ENCODE measurements at places on chromosomes 4 and X.

GRCh38 chr4:16226816-16227461 lies 668 bp upstream of the TAPT1 start:
- DNase-seq = peak; percentile 25

DNA sequence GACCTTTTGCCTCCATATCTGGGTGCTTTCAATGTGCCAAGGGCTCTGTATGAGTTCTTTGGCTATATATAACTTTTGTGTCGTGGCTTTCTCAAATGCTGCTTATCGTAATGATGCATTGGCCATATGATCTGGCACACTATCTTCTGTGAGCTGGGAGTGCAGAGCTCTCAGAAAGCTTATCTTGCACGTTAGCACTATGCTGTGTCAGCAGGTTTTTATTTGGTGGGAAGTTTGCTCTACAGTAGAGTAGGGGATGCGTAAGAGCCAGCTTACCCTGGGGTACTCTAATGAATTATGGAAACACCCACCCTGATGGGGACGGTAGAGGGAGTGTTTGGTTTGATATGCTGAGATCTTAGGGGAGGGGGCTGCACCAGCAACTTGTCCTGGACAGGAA lies 119.6 kb downstream of the FAAH2 start:
- DNase-seq = no peak

- DNase-seq = no peak
Observed at GRCh38 chrX:261919-262352, 19.2 kb upstream of the PLCXD1 start.

GRCh38 chr4:26525136-26525770 lies 35.0 kb upstream of the CCKAR start:
- DNase-seq = peak; percentile 33

GRCh38 chr4:76023389-76023788 lies at the start of gene CXCL10:
CXCL10 (minus strand) TSS chr4:76023497; CDS start chr4:76023431, 66 bp downstream.
- DNase-seq = no peak

- DNase-seq = no peak
Observed at GRCh38 chrX:10974920-10975319, 136.2 kb upstream of the HCCS start.

- DNase-seq = no peak
Observed at GRCh38 chr4:25031077-25031621, 403 bp upstream of the LGI2 start.

DNA sequence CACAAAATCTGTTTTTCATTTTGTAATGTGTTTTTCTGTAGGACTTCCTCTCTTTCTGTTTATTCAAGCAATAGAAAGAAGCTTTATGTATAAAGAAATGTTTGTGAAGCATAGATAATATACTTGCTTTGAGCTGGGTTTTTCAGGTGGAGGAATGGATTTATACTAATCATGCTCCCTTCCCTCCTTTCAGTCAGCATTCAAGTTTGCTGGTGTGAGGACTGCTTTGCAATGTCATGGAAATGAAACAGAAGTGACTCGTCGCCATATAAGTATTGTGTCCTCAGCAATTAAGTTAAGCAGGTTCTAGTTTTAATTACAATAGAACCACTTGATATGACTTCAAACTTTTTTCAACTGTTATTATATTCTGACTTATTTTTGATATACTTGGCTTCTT lies 1447.1 kb downstream of the PCDH19 start:
- DNase-seq = no peak

GRCh38 chrX:11589641-11590040 lies 76.1 kb downstream of the ARHGAP6 start:
- no peak for DNase-seq

- DNase-seq = peak; percentile 6
Observed at GRCh38 chr4:186192066-186192612, 772 bp downstream of the CYP4V2 start.

GRCh38 chr4:106930522-106930921 lies 105.6 kb downstream of the DKK2 start:
- DNase-seq = no peak

- DNase-seq = no peak
Observed at GRCh38 chr4:14087459-14087858, 459.9 kb upstream of the BOD1L1 start.

GRCh38 chrX:45379236-45379635 lies 178.6 kb upstream of the DIPK2B start:
- no peak for DNase-seq

DNA sequence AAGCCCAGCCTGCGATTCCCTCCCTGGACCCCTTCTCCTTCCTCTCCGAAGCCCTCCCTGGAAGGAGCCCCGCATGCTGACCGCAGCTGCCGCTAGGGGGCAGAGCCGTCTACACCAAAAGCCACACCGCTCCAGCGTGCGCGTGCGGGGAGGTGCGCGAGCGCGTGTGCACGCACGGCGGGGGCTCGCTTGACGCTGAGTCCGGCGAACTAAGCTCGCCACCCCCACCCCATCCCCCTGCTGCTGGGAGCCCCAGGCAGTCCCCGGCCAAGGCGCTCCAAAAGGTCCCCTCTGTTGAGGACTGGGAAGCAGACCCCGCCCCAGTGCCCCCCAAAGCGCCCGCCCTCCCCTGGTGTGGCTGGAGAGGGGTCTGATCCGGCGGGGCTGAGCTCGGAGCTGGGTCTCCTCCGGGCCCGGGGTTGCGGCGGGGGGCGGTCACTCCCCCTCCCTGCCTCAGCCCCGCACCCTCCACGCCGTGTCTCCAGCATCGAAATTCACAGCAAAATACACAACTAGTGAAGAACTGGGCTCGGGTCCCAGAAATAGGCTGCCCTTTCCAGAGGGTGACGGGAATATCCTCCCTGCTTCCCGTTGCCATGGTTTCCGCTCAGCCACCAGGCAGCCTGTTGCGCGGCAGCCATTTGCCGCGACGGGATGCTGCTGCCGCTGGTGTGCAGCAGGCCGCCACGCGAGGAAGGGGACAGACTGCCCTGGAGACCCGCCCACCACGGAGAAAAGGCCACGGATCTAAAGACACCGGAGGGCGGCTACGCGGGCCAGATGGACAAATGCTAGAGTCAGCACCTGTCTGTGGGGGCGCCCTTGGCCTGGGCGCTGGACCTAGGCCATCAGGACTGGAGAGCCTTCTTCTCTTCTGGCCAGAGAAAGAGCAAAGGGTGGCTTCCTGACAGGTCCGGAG lies 11.2 kb upstream of the CCNQ start:
- peak; percentile 67 for DNase-seq

- DNase-seq = no peak
Observed at GRCh38 chr4:76737180-76737579, 160.8 kb downstream of the SOWAHB start.

DNA sequence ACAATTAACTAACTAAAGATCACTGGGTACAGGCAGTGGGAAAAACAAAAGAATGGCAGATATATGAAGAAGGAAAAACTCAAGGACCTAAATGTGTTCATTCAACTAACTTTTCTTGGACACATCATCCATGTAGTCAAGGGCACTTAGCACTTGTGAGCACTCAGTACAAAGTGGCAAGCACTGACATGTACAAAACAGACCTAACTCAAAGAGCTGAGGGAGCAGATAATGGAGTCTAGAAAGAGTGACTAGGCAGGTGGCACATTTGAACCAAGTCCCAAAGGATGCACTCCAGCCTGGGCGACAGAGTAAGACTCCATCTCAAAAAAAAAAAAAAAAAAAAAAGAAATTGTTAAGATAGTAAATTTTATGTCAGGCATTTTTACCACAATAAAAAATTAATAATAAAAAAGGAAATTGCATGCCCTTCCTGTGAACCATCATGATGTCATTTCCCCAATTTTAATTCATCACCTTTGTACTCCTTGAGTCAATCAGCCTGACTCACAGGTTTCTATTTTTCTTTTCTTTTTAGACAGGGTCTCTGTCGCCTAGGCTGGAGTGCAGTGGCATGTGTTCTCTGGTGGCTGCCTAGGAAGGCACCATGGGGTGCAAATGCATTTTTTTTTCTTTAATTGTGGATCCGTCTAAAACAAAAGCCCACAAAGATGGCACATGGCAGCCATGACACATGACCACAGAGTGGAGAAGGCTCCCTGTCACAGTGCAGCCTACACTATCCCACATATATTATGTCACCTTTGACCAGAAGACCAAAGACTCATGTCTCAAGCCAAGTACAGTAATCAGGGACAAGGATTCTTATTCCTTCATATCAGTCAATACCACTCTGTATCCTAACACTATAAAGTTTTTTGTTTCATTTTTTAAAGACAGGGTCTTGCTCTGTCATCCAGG lies 91.9 kb downstream of the CHST7 start:
- peak; percentile 70 for DNase-seq

GRCh38 chrX:98350940-98351339 lies 1467.2 kb downstream of the RPA4 start:
- no peak for DNase-seq

GRCh38 chr4:36213977-36214376 lies 30.3 kb downstream of the ARAP2 start:
- DNase-seq = no peak

GRCh38 chr4:22814906-22815305 lies 122.2 kb downstream of the GBA3 start:
- DNase-seq = no peak

DNA sequence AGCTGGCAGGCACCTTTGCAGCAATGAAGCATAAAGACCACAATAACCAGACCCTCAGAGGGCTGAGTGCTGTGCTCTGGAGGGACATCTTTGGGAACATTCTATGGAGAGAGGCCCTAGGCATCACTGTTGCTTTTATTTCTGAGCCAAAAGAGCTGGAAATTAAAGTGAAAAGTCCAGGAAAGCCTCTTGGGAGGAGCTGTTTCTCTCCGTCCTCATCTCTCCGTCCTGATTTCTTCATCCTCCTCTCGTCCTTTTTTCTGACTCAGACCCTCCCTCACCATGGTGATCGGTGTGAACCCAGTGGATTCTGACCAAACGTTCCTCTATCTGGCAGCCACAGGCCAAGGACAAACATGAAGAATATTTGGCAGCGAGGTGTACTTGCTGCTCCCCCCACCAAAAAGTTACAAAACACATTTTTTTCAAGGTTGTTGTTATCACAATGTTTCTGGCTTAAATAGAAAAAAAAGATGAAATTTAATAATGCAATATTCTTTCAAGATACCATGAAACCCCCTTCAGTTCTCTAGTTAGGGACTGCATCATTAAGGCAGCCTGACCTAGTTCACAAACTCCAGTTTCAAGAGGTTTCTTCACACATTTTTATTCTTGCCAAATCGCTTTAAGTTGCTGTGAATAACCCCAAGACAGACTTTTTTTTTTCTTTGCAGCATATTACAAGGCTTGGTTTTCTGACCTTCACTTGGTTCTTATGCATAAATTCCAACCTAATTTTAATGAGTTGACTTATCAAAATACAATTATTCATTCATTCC lies 80.2 kb downstream of the SCD5 start:
- DNase-seq = no peak

DNA sequence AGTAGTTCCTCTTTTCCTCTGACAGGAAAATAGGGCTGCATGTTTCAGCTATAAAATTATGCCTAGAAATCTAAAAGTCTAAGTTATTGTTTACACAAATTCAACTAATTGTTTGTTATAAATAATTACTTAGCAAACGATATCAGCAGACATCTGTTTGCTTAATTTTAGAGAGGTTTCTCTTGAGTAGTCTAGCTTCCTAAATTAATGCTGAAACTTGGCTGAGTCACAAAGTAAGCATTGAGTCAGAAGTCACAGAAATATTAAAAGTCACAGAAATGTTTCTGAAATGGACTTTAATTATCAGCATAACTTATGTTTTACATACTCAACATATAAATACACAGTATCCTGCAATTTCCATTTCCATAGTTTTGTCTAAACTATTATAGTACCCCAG lies 1044.0 kb downstream of the CCSER1 start:
- peak; percentile 58 for DNase-seq

- DNase-seq = no peak
Observed at GRCh38 chr4:86247320-86247719, 112.5 kb downstream of the MAPK10 start.

GRCh38 chrX:151746502-151746901 lies 12.0 kb downstream of the CNGA2 start:
- DNase-seq = no peak

GRCh38 chrX:1397441-1398270 lies 5.7 kb upstream of the SLC25A6 start:
- DNase-seq = no peak

DNA sequence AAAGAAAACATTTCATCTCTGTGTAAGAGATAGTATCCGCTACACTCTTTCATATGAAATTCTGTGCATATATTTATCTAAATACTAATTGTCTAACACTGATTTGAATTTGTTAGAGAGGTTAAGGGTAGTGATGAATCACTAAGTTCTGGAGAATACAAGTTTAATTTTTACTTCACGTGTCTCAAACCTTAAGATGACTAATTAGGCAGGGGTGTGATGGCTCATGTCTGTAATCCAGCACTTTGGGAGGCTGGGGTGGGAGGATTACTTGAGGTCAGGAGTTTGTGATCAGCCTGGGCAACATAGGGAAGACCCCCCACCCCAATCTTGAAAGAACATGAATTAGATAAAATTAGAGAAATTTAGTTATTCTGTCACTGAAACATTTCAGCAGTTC lies 2241.9 kb downstream of the PCDH7 start:
- DNase-seq = no peak

DNA sequence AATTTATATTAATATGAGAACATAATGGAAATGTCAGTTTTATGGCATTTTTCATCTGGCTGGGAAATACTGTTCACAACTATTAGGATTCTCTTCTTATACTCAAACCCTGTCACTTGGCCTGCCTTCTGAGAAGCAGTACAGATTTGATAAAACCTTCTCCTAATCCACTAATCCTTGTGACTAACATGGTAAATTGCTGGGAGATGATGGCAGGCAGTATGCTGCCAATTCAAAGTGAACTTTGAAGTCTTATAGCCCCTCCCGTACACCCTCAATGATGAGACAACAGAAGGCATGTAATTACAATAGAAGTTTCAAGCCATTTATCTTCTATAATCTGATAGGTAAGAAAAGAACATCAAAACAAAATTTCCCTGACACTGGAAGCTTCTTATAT lies 36.9 kb downstream of the PAQR3 start:
- no peak for DNase-seq

GRCh38 chr4:144809056-144809640 lies 163.2 kb downstream of the HHIP start:
- DNase-seq = no peak

DNA sequence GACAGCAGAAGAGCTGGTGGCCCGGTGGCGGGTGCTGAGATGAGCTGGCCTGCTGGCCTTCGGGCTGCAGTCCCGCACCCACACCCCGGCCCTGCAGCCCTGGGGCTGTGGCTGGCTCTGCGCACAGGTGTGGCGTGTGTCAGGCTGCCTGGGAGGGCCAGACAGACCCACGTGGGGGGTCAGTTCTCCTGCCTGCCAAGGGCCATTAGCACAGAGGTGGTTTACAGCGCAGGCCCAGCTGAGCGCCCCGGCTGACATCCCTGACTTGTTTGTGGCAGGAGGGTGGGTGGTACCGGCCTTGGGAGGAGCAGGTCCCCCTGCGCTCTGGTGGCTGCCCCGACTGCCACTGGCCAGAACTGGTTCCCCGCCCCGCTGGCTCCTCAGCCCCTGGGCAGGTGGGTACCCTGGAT lies 9.4 kb upstream of the HGFAC start:
- no peak for DNase-seq

- DNase-seq = no peak
Observed at GRCh38 chr4:10816571-10816970, 132.0 kb upstream of the CLNK start.

Data from PC-3 (cell line).